Breast epithelium (tissue), 4 donors: ENCODE measurements at places on chromosomes 16 and 17.

GRCh38 chr17:5592382-5592781, 8.1 kb upstream of the NLRP1 start:
- no peak overlapping the region for H3K4me3 ChIP-seq
- no peaks in the 10 kb centered on the region for H3K36me3 ChIP-seq
- H3K27ac ChIP-seq = no peak overlapping the region
- no peaks in the 10 kb centered on the region for H3K27me3 ChIP-seq
- H3K4me1 ChIP-seq = no peaks in the 10 kb centered on the region
- no peak for DNase-seq

- H3K27me3 ChIP-seq = no peaks in the 10 kb centered on the region
- H3K4me3 ChIP-seq = peak overlapping the region; percentile 45
- H3K27ac ChIP-seq = no peak overlapping the region
Observed at GRCh38 chr16:18969050-18969854, 14.5 kb upstream of the TMC7 start.

GRCh38 chr17:67200727-67201301, 44.2 kb downstream of the HELZ start:
- DNase-seq = no peak
- H3K27me3 ChIP-seq = no peaks in the 10 kb centered on the region
- H3K4me1 ChIP-seq = no peaks in the 10 kb centered on the region
- no peak overlapping the region for H3K4me3 ChIP-seq

- no peaks in the 10 kb centered on the region for H3K4me1 ChIP-seq
- no peaks in the 10 kb centered on the region for H3K27me3 ChIP-seq
- H3K36me3 ChIP-seq = no peaks in the 10 kb centered on the region
- H3K27ac ChIP-seq = no peak overlapping the region
Observed at GRCh38 chr17:17966399-17966798, 5.8 kb downstream of the TOM1L2 start.

DNA sequence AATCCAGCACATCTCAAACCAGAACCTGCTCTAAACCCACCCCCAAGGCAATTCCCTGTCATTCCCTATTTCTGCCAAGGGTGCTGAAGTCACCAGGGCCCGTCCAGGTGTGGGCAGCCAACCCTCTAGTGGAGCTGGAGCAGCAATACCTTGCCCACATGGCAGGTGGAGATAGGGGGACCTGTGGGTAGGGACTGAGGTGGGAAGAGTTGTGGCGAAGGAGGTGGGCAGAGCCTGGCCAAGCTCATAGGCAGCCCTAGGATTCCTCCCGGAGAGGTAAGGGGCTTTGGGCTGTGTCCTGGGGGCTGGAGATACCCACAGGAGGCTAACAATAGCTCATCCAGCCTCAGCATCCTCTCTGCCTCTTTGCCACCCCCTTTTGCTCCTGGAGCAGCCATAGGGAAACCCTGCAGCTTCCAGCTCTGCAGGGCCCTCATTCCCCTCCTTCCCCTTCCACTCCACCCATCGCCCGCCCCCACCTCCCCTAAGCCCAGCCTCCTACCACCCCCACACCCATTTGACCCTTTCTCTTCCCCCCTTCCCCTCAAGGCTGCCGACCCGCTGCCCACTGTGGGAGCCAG, 30.4 kb upstream of the CRHR1 start:
- peaks cover 9% of the 10 kb centered on the region for H3K27me3 ChIP-seq
- no peaks in the 10 kb centered on the region for H3K36me3 ChIP-seq
- no peak overlapping the region for H3K4me3 ChIP-seq

- H3K4me3 ChIP-seq = no peak overlapping the region
- H3K27me3 ChIP-seq = no peaks in the 10 kb centered on the region
- H3K27ac ChIP-seq = no peak overlapping the region
- H3K4me1 ChIP-seq = no peaks in the 10 kb centered on the region
Observed at GRCh38 chr17:14201988-14202380, 34.7 kb downstream of the CDRT15 start.

DNA sequence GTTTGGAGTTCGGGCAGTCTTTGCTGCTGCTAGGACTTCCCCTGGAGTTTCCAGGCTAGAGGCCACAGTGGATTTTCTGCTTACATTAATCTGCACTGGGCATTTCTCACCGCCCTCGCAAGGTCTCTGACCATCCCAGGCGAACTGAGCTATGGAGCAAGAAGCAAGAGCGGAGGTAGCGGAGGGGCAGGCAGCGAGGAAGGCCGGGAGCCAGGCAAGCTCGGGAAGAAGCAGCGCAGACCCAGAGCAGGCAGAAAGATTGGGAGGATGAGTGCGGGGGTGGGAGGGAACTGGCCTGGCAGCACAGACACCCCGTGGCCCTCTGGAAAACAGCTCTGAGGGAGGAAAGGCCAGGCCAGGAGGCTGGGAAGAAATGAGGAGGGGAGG, 3.8 kb downstream of the COTL1 start:
- DNase-seq = no peak
- no peak overlapping the region for H3K4me3 ChIP-seq
- H3K27ac ChIP-seq = no peak overlapping the region
- H3K4me1 ChIP-seq = no peaks in the 10 kb centered on the region
- no peaks in the 10 kb centered on the region for H3K36me3 ChIP-seq
- no peaks in the 10 kb centered on the region for H3K27me3 ChIP-seq

GRCh38 chr17:33868899-33869298, 386.2 kb upstream of the CCL2 start:
- no peak overlapping the region for H3K27ac ChIP-seq
- no peaks in the 10 kb centered on the region for H3K4me1 ChIP-seq

DNA sequence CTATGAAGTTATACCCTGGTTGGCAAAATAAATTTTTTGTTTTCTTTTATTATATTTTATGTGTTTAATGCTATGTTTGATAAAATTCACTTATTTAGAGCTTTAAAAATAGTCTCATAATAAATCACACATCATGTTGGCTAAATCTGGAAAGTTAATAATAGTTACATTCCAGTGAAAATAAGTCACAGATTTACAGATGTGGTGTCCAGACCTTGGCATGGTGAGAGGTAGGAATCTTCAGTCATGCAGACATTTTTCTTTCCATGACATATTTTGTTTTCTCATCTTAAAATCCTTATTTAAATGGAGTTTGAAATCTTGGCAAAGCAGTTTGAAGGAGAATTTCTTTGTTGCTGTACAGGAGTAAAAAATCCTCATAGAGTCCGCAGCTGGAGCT, 48.1 kb upstream of the GOSR1 start:
- no peaks in the 10 kb centered on the region for H3K27me3 ChIP-seq
- H3K4me3 ChIP-seq = no peak overlapping the region
- H3K27ac ChIP-seq = no peak overlapping the region
- H3K36me3 ChIP-seq = no peaks in the 10 kb centered on the region

- H3K27ac ChIP-seq = no peak overlapping the region
- H3K27me3 ChIP-seq = no peaks in the 10 kb centered on the region
- H3K36me3 ChIP-seq = no peaks in the 10 kb centered on the region
- no peaks in the 10 kb centered on the region for H3K4me1 ChIP-seq
- no peak for DNase-seq
- H3K4me3 ChIP-seq = no peak overlapping the region
Observed at GRCh38 chr16:80806927-80807340, 2.5 kb upstream of the CDYL2 start.

- H3K27me3 ChIP-seq = no peaks in the 10 kb centered on the region
- no peaks in the 10 kb centered on the region for H3K4me1 ChIP-seq
- no peak overlapping the region for H3K4me3 ChIP-seq
- no peaks in the 10 kb centered on the region for H3K36me3 ChIP-seq
- peak overlapping the region; percentile 40 for H3K27ac ChIP-seq
- no peak for DNase-seq
Observed at GRCh38 chr17:39081851-39082250, 69.6 kb downstream of the PLXDC1 start.

DNA sequence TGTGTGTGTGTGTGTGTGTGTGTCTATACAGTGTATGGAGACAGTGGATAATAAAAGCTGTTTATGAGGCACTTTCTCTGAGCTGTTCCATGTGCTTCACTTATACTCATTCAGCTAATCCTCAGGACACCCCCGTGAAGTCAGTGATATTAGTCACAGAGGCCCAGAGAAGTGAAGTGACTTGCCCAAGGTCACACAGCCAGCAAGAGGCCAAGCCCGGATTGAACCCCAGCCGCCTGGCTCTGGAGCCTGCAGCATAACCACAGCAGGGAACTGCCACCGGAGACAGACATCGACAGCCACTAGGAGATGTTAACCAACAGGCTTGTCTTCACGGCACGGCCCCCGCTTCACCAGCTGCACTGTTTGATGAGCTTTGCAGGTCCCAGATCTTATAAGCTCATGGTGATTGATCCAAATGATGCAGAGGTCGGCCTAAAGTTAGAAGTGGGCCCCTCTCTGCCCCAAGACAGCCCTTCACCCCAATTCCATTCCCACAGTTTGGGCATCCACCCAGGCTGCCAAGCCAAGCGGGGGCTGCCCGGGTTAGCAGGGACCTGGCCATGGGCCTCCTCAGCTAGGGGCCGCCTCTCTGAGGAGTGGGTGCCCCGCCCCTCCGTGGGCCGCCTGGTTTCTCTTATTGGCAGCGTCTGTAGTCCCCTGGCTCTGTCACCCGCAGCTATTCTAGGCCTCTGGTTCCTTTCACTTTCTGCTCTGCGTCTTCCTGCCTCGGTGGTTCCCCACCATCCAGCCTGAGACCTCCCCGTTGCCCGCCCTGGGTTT, 30.9 kb downstream of the SOCS1 start:
- peak overlapping the region; percentile 84 for H3K27ac ChIP-seq
- no peak for DNase-seq
- H3K27me3 ChIP-seq = no peaks in the 10 kb centered on the region
- no peaks in the 10 kb centered on the region for H3K4me1 ChIP-seq
- no peaks in the 10 kb centered on the region for H3K36me3 ChIP-seq

GRCh38 chr16:28821874-28822519, 802 bp upstream of the ATXN2L start:
- H3K4me1 ChIP-seq = no peaks in the 10 kb centered on the region
- H3K27ac ChIP-seq = peak overlapping the region; percentile 99
- H3K36me3 ChIP-seq = no peaks in the 10 kb centered on the region
- DNase-seq = no peak

DNA sequence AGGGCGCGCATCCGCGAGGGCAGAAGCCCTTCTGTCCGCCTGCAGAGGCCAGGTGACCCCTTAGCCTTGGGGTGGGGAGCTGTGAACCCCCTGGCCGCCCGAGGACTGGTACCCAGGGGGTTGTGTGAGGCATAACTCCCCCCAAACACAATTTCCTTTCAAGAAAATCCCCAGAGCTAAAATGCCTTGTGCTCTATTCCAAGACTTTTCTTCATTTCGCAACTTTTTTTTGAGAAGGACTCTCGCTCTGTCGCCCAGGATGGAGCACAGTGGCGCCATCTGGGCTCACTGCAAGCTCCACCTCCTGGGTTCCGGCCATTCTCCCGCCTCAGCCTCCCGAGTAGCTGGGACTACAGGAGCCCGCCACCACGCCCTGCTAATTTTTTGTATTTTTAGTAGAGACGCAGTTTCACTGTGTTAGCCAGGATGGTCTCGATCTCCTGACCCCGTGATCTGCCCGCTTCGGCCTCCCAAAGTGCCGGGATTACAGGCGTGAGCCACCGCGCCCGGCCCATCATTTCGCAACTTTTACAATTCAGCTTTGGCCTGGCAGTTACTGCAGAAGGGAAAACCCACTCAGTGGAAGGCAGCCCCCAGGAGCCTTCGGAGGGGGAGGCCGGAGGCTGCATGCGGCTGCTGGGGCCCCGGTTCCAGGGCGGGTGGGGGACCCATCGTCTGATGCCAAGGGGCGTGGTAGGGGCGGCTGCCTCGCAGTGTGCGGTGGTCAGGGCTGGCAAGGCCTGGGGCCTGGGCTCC, 963 bp upstream of the APRT start:
- peak overlapping the region; percentile 89 for H3K4me3 ChIP-seq
- peak; percentile 56 for DNase-seq
- H3K36me3 ChIP-seq = no peaks in the 10 kb centered on the region

DNA sequence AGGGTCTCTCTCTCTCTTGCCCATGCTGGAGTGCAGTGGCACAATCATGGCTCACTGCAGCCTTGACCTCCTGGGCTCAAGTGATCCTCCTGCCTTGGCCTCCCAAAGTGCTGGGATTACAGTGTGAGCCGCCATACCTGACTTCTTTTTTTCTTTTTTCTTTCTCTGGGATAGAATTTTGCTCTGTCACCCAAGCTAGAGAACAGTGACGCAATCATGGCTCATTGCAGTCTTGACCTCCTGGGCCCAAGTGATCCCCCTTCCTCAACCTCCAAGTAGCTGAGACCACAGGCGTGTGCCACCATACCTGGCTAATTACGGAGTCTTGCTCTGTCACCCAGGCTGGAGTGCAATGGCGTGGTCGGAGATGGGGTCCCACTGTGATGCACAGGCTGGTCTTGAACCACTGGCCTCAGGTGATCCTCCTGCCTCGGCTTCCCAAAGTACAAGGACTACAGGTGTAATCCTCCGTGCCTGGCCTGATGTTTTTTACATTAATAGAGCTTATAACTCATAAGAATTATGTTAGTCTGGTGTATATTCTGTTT, 76.5 kb downstream of the BCAS3 start:
- no peaks in the 10 kb centered on the region for H3K4me1 ChIP-seq
- H3K36me3 ChIP-seq = no peaks in the 10 kb centered on the region
- no peak overlapping the region for H3K27ac ChIP-seq
- DNase-seq = no peak
- no peaks in the 10 kb centered on the region for H3K27me3 ChIP-seq

- no peaks in the 10 kb centered on the region for H3K4me1 ChIP-seq
- no peaks in the 10 kb centered on the region for H3K36me3 ChIP-seq
- no peaks in the 10 kb centered on the region for H3K27me3 ChIP-seq
- no peak for DNase-seq
- no peak overlapping the region for H3K27ac ChIP-seq
Observed at GRCh38 chr16:65061935-65062518, 59.8 kb downstream of the CDH11 start.

DNA sequence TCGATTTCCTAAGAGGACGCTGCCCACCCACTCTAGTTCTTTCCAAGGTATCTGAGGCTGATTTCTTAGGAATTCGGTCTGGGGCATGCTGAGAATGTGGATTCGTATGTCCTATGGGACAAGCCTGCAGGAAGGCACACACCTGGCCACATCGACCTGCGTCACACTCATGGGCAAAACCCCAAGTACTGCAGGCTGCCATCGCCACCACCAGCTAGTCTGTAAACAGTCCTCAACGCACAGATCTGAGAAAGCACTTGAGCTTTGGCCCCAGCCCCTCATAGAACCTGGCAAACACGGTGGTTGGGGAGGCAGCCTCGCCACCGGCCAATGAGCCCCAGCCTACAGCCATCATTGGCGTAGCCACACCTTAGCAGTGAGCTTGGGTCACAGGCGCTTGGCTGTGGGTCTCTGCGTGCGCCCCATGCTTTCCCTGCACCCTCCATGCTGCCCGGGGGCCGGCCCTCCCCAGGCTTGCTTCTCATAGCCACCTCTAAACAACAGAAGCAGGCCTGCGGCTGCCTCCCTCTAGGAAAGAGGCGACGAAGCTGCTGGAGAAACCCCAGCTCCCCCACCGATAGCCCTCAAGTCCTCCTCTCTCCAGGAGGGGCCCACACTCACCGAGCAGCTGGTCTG, 75.1 kb downstream of the ZNF778 start:
- no peak overlapping the region for H3K27ac ChIP-seq
- H3K36me3 ChIP-seq = no peaks in the 10 kb centered on the region
- H3K4me3 ChIP-seq = no peak overlapping the region
- no peaks in the 10 kb centered on the region for H3K27me3 ChIP-seq
- H3K4me1 ChIP-seq = peaks cover 3% of the 10 kb centered on the region
- DNase-seq = no peak
